ENCODE measurements at places on chromosomes 7 and 10.

- DNase-seq, result no peak
Measured at GRCh38 chr10:100427374-100427773, 35.4 kb upstream of the WNT8B start.

- DNase-seq, result no peak
Measured at GRCh38 chr7:22561321-22561811, 61.4 kb upstream of the STEAP1B start.

DNA sequence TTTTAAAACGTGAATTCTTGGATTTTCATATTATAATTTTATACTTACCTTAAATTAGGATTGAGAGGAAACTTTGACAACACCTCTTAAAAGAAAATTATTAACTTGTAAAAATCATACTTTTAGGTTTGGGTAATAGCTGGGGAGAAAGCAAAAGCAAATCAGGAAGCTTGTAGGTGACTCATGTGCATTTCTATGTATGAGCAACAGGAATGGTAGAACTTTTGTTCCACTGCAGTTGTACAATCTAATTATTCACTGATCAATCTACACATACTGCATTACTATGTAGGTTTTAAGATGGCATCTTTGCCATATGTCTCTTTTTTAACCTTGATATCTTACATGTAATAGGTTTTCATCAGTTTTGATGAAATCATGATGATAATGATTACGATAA lies 223.2 kb downstream of the PRKG1 start:
- DNase-seq, result no peak

GRCh38 chr7:158422887-158423560 lies 164.6 kb downstream of the PTPRN2 start:
- DNase-seq, result no peak

DNA sequence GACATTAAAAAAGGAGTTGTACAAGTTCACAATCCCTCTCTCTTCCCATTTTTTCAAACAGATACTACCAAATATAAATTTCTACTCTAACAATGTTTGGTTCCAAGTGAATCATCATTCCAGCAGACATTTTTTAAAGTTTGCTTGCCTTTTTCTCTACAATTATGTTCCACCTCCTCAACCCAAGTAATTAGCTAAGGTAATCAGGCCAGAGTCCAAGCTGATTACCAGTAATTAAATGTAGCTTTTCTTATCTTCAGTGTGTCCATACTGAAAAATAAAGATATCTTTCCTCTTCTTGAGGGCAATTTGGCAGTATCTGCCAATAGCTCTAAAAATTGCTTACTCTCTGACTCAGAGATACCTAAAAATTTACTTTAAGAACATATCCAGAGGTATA lies 126.0 kb downstream of the ITGB8 start:
- no peak for DNase-seq

DNA sequence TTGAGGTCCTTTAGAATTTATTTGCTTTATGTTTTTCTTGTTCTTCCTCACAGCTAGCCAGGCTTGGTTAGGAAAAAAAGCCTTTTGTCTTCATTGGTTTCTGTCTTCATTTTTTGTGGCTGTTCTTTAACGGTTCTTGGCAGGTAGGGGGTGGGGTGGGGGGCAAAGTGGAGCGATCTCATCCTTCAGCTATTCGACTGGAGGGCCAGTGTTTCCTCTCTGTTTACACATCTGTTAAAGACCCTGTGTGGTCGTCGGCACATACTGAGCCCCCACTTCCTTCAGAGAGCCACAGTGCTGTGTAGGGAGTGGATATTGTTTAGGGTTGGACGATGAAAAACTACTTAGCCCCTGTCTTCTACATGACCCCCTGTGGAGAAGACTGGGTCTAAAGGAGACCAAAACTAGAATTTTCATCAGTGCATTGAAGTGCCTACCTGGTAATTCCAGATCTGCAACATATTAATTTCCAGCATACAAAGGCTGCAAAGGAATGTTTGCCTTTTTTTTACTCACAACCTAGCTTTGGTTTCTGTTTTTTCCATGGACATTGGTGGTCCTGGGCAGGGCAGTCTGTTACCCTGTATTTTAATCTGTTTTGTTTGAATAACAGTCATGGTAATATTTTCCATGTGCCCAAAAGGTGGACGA lies 29.0 kb downstream of the PRPF18 start:
- DNase-seq, result no peak
